ENCODE measurements at places on chromosomes 5 and 9.

DNA sequence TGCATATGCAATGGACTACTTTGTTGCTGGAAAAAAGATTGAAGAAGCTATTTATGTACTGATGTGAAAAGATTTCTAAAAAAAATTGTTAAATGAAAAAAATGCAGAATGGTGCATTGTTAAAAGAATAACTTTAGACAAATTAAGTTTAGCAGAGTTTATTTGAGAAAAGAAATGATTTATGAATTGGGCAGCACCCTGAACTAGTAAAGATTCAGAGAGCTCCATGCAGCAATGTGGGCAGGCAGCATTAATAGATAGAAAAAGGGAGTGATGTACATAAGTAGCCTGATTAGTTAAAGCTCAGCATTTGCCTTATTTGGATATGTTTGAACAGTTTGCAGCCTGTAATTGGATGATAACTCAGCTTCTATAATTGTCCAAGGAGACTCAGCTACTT is 677.9 kb upstream of the SEMA6A start:
- no peak for DNase-seq

DNA sequence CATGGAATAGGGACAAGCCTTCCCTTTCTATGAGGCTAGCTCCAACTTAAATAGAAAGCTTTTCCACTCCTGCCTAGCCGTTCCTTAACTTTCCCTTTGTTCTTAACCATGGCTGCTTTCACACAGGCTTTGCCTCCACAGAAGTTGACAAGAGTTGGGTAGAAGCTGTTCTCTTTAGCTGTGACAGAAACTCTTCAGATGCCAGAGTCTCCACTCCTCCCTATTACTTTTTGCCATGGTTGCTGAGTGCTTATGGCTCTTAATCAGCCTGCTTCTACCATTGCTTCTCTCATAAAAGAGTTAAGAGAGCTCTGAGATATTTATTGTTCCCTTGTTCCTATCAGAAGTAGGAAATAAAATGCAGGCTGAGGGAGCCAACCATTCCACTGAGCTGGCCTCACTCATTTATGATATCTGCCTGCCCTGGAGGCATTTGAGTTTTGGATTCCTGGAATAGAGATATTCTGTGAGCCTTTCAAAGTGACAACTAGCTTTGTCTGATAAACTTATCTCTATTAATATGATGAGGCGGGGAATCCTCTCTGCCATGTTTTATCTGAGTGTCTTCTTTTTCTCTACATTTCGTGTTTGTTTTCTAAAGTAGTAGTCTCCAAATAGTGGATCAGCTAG is 162.6 kb downstream of the DMAC1 start:
- no peak for DNase-seq

DNA sequence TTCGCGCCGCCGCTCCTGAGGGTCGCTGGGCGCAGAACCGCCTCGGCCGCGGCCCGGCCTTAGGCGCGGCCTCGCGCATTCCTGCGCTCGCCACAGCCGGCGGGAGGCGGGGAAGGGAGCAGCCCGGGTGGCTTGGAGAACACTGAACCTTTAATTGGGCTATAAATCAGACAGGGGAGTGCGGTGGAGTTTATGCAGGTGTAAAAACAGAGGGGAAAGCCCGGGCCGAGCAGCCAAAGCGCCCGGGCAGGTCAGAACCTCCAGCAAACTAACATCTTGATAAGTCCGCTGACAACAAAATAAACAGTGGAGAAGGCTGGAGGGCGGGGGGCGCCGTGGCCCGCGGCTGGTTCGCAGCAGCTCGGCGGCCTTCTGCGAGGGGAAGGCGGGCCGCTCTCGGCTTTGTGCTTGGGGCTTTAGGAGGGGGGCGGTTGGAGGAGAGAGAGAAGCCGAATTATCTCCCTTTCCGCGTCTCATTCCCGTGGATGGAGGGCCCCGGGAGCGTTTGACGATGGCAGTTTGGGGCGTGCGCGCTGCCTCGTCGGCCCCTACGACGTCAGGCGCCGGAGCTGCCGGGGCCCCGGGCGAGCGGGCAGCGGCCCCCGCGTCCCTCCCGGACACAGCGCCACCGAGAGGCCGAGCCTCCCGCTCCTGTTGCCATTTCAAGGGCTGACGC is 11.3 kb downstream of the FOXD1 start:
- DNase-seq: no peak

- no peak for DNase-seq
These were observed 92.7 kb downstream of the NRG2 start for GRCh38 chr5:139950436-139950835.

- DNase-seq: no peak
These were observed 175.9 kb downstream of the MAN2A1 start for GRCh38 chr5:109865637-109866036.

DNA sequence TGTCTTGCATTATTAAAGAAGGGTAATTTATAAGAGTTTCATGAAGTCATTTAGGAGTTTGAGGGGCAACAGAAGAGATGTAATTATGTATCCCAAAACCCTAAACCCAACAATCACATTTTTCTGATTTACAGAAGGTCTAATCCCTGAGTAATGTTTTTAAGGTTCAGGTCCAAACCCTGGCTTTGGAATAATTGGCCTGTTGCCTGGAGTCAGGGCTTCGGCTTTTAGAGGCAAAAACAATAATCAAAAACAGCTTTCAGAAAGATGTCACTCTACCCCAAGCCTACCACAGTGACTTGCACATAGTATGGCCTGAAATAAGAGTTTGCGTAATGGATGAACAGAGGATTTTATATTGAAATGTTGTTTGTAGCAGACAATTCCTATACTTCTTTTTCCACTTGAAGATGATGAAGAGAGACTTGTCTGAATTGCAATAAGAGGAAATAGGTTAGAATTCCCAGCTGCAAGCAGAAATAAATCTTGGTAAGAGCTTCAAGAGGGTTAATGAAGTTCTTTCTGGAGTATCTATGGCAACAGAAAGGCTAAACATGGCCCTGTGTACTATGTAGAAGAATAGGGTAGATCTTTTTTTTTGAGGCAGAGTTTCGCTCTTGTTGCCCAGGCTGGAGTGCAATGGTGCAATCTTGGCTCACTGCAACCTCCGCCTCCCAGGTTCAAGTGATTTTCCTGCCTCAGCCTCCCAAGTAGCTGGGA is 152.0 kb downstream of the GPBP1 start:
- DNase-seq: no peak

GRCh38 chr9:137462396-137462985 is 3.4 kb upstream of the NSMF start:
- DNase-seq: no peak

GRCh38 chr9:129105857-129106694 is 4.5 kb downstream of the CRAT start:
- DNase-seq: no peak
